ENCODE measurements at places on chromosomes 1 and 21.

DNA sequence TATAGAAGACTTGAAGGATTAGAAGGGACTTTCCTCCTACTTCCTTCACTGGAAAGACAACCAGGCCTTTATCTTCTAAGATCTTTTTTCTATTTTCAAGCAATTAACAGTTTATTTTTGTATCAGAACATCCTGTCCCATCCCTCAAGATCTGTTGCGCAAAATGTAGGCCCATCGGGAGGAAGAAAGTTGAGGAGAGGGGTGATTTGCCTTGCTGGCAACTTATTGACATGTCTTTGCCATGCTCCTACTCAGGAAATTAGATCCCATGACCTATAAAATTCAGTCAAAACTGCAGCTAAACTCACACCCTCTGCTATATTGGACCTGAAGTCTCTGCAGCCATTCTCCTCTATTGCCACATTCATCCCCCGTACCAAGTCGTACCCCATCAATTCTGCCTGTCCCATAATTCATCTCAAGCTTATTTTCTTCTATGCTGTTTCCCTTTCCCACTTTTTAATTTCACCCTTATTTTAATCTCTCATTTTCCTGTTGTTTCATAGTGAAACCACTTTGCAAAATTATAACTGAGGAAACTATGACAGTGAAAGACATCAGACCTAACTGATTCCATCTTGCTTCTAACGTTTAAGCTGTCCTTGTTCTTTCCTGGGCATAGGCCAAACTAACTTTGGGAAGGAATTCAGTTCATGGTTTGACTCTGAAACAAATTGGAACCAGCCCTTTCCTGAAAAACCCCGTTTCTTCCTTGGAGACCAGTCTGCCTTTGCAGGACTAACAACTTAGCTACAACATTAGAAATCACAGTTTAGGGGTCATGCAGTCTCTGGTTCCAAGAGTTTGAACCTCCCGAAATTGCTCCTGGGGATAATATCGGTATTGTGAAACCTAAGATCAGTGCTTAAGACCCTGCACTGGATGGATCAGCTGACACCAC, 195.7 kb upstream of the PTBP2 start:
- DNase-seq: no peak

GRCh38 chr1:27544834-27545233, 54.9 kb upstream of the WASF2 start:
- no peak for DNase-seq

DNA sequence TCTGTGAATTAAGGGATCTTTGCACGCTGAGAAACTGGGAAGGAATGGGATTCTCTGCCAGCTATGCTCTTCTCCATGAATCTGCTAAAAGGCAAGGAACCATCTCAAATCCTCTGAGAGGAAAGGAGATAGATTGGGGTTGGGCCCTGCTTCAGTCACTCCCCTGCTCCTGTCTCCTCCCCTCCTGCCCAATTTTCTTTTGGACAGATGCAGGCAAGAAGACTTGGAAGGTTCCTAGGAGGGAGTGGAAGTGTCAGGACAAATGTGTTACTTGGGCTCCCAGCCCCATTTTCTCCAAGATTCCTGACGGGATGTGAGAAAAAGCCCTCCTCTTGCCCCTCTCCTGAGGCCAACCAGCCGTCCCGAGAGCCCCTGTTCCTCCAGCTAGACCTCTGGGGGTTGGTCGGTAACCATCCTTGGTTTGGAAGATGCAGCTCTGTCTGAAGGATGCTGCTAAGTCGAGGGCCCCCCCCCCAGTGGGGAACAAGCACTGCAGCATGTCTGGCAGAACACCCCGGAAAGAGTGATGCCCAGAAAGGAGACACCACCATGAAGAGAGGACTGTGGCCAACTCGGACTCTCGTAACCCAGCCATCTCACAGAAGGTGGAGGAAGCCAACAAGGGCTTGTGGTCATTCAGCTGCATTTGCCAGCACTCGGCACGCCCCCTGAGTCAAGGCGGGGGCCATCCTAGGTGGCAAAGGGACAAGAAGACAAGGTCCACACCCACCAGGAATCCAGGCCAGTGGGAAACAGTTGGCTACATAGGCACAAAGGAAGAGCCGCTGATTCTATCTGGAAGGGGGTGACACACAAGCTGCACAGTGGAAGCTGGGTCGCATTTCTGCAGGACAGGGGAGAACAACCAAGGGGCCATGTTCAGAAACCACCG, 43.7 kb downstream of the CDK18 start:
- no peak for DNase-seq

DNA sequence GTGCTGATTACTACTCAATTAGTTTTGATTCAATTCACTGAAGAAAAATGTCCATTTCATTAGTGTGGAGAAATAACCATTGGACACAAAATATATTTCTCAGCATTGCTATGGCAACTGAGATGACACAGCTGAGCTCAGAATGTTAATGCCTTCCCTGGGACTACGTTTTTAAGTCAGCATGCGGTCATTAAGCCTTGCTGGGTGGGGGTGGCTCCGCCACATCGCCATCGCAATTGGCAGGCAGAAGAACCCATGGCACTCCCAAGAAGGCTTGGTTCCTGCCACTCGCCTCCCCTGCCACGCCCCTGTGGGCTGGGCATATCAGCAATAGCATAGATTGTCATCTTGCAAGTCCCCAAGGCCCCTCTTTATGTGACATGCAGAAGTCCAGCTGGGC, 256.7 kb upstream of the CAMK1G start:
- DNase-seq: no peak

DNA sequence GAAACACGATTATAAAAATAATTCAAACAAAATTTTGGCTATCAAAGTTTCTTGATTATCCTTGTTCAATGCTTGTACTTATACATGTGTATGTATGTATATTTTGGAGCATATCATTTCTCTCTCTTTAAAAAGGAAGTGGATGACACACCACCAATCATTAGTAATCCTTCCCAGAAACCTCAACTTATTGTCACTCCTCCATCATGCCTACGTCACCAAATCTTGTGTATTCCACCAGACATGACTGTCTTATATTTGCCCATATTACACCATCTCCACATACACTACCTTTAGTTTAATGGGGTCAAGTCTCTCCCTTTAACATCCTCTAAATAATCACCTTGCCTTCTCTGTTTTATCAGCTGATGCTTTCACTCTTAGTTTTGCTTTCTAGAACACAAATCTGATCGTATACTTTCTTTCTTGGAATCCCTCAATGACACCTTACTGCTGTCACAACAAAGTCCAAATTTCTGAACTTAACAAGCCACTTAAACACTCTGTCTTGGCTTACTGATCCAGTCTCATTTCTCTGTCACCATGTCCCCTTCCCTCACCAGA, 124.0 kb downstream of the BRINP3 start:
- DNase-seq: no peak

GRCh38 chr1:23772854-23773242, 5.4 kb upstream of the PITHD1 start:
- DNase-seq: no peak

DNA sequence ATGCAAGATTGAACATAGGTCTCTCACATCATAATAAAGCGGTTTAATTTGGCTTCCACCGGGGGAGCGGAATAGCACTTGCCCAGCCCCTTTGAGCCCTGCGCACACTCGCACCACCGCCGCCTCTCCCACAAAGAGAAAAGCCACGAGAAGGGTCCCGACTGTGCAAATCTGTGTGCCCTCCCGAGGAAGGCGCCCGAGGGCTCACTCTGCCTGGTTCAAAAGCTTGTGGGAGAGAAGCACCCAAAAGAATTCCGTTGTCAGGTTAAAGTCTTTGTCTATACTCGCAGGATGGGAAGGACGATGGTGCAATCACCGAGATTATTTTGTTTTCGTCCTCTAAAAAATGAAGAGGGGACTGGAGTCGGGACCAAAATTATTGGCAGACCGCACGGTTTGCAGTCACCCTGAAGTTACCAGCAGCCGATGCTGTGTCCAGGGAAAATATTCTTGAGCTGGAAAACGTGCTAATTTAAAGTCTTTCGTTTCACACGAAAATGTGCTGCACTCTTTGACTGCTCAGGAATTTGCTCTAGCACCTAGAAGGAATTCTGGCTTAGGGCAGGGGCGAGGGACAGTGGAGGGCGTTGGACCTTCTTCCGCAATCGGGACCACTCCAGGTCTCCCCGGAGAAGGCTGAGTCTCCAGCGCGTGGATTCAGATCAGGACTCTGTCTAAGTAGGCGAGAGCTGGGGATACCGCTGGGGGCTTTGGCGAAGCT, 6.6 kb upstream of the SIM2 start:
- no peak for DNase-seq

- no peak for DNase-seq
Observed at GRCh38 chr1:38267037-38268036, 220.7 kb upstream of the POU3F1 start.

DNA sequence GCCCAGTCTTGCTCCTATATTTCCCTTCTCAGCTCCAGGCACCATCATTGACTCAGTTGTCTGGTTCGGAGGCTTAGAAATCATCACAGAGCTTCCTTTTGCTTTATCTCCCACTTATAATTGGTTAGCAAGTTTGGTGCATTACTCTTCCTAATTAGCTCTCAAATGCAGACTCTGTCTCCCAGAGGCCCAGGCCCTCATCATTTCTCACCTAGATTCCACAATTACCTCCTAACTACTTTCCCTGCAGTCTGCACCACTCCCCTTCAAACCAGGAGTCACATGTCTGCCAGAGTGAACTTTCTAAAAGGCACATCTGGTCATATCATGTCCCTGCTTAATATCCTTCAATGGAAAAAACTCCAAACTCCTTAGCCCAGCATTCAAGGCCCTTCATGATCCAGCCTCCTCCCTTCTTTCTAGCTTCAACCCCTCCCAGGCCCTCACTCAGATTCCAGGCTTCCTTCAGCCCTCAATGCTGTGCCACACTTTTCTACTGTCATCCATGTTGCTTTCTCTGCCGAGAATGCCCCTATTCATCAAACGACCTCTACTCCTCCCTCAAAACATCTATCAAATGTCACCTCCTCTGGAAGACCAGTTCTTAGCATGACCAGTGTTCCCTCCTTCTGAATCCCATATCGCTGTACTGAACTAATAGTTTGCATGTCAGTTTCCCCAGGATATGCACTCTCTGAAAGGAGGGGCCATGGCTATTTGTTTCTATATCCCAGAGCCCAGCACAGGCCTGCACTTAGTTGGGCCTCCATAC, 30.7 kb downstream of the SYT2 start:
- no peak for DNase-seq

DNA sequence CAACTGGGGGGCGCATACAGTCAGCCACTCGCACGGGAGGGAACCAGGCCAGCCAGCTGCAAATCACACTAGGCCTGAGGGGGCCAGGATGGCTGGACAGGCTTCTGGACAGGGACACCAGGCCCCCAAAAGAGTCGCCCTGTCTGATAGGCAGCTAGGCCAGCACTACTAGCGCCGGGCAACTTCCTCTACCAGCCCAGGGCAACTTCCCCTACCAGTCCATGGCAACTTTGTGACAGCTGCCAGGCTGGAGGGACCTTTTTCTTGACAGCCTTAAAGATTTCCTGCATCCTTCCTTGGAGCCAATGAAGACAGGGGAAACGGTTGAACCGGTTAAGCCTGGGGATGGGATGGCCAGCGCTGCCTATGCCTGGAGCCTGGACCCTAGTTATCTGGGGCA, 5.1 kb downstream of the IFFO2 start:
- DNase-seq: no peak

DNA sequence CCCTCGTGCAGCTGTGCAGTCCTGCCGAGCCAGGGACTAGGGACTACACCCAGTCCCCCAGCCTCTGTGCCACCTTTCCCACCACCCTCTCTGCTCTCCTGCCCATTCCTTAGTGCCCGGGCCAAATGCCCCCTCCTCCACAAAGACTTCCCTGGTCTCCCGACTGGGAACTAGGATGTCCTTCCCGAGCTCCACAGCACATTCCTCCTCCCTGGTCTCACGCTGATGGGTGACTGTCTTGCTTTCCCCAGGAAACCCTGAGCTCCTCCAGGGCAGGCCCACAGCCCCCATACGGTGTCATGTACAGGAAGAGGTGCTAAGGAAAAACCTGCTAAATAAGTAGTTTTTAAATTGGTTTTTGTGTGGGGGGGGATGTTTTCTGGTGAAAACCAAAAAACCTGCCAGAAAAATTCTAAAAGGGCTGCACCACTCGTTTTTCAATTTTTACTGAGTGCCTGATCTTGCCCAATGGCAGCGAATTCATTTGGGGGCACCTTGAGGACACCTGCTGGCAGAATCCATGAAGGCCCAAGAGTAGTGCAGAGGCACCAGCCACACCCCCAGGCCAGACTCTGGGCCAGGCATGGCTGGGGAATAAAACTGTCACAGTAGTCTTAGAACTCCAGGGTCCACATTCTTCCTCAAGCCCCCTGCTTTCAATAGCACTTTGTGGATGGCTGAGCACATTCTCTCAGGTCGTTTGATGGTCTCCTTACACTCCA, 50.4 kb downstream of the GLIS1 start:
- DNase-seq: no peak

- no peak for DNase-seq
Observed at GRCh38 chr1:74767490-74767889, 34.5 kb downstream of the TYW3 start.

DNA sequence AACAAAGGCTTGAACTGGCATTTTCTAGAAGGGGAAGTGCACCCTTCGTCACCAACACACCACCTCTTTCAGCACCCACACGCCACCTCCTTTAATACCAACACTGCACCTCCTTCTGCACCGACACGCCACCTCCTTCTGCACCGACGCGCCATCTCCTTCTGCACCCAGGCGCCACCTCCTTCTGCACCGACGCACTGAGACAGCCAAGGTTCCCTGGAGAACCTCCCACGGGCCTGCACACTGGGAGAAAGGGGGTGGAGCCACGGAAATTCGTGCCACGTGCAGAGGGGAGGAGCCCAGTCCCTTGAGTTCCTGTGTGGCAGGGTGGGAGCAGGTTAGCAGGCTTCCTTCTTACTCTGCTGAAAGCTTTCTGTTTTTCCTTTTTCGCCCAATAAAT, 327.9 kb upstream of the C1orf174 start:
- DNase-seq: no peak

GRCh38 chr1:10724052-10724494, 72.4 kb downstream of the CASZ1 start:
- no peak for DNase-seq

GRCh38 chr1:82486468-82486867, 685.7 kb downstream of the ADGRL2 start:
- no peak for DNase-seq

DNA sequence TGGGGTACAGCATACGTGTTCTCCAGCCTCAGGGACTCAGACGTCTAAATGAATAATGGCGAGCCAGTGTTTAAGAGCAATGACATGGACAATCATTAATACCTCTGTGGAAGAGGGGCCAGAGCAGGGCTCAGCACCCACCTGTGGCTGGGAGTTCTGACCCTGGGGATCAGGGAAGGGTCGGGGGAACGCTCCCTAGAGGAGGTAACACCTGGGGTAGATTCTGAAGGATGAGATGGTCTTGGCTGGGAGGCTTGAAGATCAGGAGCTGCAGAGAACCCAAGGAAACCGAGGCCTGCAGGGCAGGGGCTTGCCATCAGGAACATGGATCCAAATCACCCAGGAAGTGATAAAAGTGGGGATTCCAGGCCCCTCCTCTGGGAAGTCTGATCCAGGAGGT, 138.2 kb upstream of the RUNX3 start:
- no peak for DNase-seq

DNA sequence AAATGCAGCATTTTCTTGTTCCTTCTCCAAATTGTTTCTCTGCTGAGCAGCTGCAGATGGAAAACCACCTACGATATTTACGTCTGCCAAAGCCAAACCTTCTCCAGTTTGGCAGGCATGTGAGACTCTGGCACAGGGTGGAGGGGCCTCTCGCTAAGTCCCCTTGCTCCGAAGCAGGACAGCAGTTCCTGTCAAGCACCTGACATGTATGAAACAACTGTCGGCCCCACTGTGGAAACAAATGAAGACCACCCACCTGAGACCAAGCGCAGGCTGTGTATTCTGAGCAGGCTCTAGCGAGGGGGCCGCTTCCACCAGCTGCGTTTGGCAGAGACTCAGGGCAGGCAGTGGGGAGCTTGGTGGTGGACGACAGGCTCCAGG, 74.7 kb downstream of the RIPK4 start:
- DNase-seq: peak; percentile 23

All from hippocampal formation (tissue), 2 donors.